ENCODE measurements at places on chromosomes 1 and 21. TPM values are rescaled to one million over a fixed set of nuclear protein-coding genes. Genes with fewer than 3 reads are reported as not detected.

S100A7 gene
- not detected for total RNA-seq

IVL gene
- not detected for total RNA-seq

GUCA2B gene
- not detected for total RNA-seq

OR2T33 gene
- not detected for total RNA-seq

GRCh38 chr1:147729315-147729714, 31.1 kb downstream of the GJA5 start:
- H3K27ac ChIP-seq, result no peak overlapping the region
- H3K27me3 ChIP-seq, result no peaks in the 10 kb centered on the region
- no peaks in the 10 kb centered on the region for H3K4me1 ChIP-seq
- H3K36me3 ChIP-seq, result no peaks in the 10 kb centered on the region

GRCh38 chr1:40708750-40709099, 17.2 kb downstream of the NFYC start:
- H3K4me1 ChIP-seq, result peaks cover 47% of the 10 kb centered on the region
- peak overlapping the region; percentile 69 for H3K27ac ChIP-seq
- no peak for DNase-seq
- no peaks in the 10 kb centered on the region for H3K36me3 ChIP-seq

DNA sequence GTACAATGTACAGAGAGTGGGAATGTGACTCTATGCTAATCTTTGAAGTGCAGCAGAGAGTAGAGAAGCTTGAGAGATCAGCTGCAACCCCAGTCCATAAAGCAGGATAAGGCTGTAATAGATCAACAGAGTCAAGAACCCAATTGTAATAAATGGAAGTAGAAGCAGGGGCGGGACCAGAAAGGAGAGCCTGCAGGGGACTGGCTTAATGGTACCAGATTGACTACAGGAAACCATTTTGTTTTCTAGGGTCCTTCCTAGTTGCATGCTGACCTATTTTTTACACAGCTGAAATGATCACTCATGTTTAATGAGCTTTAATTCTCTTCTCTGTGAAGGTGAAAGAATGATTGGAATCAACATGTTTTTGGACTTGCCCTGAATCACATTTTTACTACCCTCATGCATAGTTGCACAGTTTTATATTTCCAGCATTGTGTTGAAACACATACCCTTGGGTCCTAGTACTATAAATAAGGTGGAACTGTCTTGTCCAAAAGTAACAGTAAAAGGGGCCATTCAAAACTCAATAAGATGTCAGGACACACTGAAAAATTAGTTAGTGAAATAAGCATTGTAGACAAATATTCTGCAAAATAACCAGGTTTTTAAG, 69.8 kb downstream of the GPR88 start:
- peaks cover 12% of the 10 kb centered on the region for H3K4me1 ChIP-seq
- no peak for DNase-seq
- no peak overlapping the region for H3K4me3 ChIP-seq
- no peaks in the 10 kb centered on the region for H3K27me3 ChIP-seq
- no peak overlapping the region for H3K27ac ChIP-seq

GRCh38 chr1:229579059-229579673, 20.7 kb upstream of the ABCB10 start:
- H3K27me3 ChIP-seq, result no peaks in the 10 kb centered on the region
- H3K36me3 ChIP-seq, result no peaks in the 10 kb centered on the region
- peak overlapping the region; percentile 52 for H3K27ac ChIP-seq
- peaks cover 15% of the 10 kb centered on the region for H3K4me1 ChIP-seq
- H3K4me3 ChIP-seq, result peak overlapping the region; percentile 52
- no peak for DNase-seq

DNA sequence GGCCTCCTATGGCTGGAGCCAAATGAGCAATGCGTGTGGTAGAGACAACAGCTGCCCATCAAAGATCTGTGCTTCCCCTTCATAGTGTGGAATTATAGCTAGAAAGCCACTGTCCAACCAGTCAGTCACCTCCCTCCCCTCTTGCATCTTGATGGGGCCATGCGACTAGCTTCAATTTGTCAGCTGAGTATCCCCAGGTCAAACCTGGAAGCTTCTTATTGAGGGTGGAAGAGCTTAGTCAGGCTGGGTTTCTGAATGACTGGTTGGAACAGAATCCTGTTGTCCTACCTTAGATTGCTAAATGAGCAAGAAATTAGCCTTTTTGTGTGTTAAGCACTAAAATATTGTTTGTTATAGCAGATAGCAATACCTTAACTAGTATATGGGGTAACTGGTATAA, 625.4 kb downstream of the PTPRC start:
- no peak for DNase-seq
- H3K27me3 ChIP-seq, result no peaks in the 10 kb centered on the region
- H3K36me3 ChIP-seq, result no peaks in the 10 kb centered on the region
- no peaks in the 10 kb centered on the region for H3K4me1 ChIP-seq
- H3K4me3 ChIP-seq, result no peak overlapping the region

GRCh38 chr1:177796561-177796960, 173.3 kb downstream of the SEC16B start:
- no peak overlapping the region for H3K27ac ChIP-seq
- H3K27me3 ChIP-seq, result no peaks in the 10 kb centered on the region
- H3K4me1 ChIP-seq, result no peaks in the 10 kb centered on the region
- no peak for DNase-seq
- no peak overlapping the region for H3K4me3 ChIP-seq
- no peaks in the 10 kb centered on the region for H3K36me3 ChIP-seq

DNA sequence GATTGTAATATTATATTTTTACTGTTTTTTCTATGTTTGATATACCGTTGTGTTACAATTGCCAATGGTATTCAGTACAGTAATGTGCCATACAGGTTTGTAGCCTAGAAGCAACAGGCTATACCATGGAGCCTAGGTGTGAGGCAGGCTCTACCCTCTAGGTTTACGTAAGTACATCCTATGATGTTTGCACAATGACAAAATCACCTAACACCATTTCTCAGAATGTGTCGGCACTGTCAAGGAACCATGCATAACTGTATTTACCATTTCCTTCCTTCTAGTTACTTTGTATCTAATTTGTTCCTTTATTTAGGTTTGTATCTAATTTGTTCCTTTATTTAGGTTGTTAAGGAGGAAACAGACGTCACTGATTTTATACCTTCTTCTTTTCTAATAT, 9.9 kb downstream of the NPHP4 start:
- DNase-seq, result no peak
- no peak overlapping the region for H3K27ac ChIP-seq
- no peaks in the 10 kb centered on the region for H3K36me3 ChIP-seq

- H3K4me1 ChIP-seq, result peaks cover 19% of the 10 kb centered on the region
- no peaks in the 10 kb centered on the region for H3K36me3 ChIP-seq
- no peaks in the 10 kb centered on the region for H3K27me3 ChIP-seq
- H3K27ac ChIP-seq, result peak overlapping the region; percentile 40
Measured at GRCh38 chr21:29196670-29197191, 66.3 kb downstream of the MAP3K7CL start.

DNA sequence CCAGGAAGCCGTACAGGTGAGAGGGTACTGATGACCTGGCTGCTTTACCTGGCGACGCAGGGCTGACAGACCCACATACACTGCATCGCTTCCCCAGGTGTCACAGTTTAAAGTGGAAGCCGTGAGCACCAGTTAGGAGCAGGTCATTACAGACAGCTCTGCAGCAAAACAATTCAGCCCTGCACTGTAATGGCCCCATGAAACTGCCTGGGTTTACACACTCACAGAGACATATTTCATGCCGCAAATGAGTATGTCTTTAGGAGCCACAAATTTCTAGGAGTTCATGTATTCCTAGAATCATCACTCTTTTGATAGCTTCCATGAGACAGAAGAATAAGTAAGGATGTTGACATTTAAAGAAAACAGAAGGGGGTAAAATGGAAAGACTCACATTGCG, 723.1 kb downstream of the MATN1 start:
- no peaks in the 10 kb centered on the region for H3K4me1 ChIP-seq
- H3K4me3 ChIP-seq, result no peak overlapping the region
- no peak overlapping the region for H3K27ac ChIP-seq
- H3K36me3 ChIP-seq, result no peaks in the 10 kb centered on the region
